ACHN (cell line): ENCODE measurements at places on chromosomes 12 and 14.

DNA sequence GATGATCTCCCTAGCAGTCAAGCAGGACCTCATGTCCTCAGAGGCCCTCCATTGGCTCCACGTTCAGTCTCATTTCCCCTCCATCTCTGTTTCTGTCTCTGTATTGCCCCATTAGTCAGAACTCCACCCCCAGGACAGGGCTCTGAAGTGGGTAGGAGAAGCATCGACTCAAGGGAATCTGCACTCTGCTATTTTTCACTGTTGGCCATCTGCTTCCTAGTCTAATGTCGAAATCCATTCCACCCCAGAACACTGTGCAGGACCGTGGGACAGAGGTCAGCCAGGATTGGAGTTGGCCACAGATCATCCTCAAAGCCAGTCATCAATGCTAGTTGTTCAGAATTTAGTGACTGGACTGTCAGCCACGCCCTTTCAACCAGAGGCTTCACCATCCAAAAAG is 10.1 kb downstream of the KRT77 start:
- no peak for DNase-seq

GRCh38 chr12:31321186-31321896 is 4.6 kb downstream of the SINHCAF start:
- DNase-seq, result no peak

- DNase-seq, result no peak
Observed at GRCh38 chr12:14970473-14970872, 2.4 kb upstream of the PDE6H start.

- DNase-seq, result peak; percentile 62
Observed at GRCh38 chr12:110744151-110744571, 1.5 kb upstream of the PPP1CC start.

GRCh38 chr12:77218278-77218677 is 152.9 kb upstream of the E2F7 start:
- no peak for DNase-seq

DNA sequence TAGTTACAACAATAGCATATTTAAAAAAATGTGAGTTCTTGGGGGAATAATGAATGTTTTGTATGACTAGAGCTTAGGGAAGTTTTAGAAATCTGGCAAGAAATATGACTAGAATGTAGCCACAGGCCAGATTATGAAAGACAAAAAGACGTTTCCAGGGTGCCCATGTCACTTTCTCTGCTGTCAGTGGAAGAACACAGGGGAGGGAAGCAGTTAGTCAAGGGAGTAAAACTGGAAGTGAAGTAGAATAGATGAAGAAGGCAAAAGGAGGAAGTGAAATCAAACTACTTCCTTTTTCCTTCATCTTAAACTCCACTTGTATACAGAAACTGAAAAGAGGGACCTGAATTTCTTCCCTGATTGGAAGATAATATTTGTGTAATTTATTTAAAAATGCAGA is 81.2 kb upstream of the ATP2B1 start:
- no peak for DNase-seq

DNA sequence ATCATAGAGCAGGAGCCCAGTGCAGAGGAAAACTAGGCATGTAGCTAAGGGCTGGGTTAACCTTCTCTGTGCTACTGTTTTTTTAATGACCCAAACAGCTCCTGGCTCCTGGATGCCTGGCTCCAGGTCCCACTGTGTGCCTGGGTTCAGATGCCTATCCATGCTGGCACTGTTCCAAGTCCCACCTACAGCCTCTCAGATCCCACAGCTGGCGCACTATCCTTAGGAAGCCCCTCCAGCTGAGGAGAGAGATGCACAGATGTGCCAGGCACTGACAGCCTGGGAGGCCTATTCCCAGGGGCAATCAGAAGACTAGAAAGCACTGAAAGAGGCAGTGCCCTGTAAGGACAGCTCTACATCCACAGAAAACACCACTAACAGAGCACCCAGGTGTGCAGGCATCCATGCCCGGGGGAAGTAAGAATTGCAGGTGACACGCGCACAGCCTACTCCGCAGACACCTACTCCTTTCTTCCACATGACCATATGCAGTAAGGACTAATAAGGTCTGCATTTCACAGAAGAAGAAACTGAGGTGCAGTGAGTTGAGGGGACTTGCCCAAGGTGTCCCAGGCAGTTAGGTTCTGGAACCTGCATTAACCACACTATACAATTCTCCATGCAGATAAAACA is 51.2 kb downstream of the PITPNM2 start:
- DNase-seq, result no peak

- no peak for DNase-seq
Observed at GRCh38 chr12:92155733-92156132, 10.1 kb upstream of the BTG1 start.

- peak; percentile 89 for DNase-seq
Observed at GRCh38 chr12:111363578-111363977, 5.3 kb downstream of the PHETA1 start.

GRCh38 chr14:71373773-71374172 is 466.5 kb downstream of the PCNX1 start:
- no peak for DNase-seq

GRCh38 chr14:50312734-50313054 is 570 bp downstream of the DMAC2L start:
- no peak for DNase-seq

DNA sequence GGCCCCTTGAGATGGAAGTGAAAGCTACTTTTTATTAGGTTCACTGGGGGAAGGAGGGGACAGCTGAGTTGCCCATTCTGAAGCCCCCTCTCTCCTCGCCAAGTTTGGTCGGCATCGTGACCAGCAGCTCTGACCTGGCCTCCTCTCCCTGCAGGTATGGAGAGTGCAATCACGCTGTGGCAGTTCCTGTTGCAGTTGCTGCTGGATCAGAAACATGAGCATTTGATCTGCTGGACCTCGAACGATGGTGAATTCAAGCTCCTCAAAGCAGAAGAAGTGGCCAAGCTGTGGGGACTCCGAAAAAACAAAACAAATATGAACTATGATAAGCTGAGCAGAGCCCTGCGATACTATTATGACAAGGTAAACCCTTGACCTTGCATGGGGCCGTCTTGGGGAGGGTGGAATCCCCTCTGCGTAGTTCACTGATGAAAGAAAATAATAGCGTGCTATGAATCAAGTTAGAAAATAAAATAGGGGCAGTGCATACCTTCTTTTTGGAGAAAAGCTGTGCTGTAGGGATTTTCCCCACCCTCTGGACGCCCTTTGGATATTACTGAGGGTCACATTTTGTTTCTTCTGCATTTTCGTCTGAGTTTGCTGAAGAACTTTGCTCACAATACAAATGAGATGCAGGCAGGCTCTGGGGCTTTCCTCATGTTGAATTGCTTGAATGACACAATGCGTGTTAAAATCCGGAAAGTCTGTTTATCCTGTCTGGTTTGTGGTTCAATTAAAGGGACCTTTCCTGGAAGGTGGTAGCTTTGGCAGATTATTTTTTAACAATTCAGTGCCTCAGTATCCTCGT is 29.4 kb downstream of the ELK3 start:
- no peak for DNase-seq

DNA sequence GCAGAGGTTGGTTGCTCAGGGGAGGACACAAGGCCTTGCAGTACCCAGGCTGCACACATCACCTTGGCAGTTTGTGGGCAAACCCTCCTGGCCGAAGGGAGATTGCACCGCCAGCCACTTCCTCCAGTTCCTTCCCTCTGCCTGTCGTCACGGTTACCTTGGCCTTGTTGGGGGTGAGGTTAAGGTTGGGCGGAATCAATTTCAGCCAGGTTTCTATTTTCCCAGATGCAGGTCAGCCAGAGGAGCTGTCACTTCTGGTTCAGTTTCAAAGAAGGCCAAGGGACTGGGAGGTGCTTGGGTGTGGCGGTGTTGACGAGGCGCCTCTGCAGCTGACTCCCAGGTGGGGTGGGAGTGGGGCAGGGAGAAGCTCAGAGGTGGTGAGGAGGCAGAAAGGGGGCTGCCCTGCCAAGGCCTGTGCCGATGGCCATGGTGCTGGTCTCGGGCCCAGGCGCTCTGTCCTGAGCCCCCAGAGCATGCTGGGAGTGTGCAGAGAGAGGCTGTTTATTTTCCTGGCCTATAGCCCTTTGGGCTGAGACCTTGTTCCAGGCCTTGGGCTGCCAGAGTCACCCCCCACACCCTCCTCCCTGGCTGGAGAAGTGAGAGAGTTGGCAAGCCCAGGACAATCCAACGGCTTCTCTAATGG is 31.4 kb downstream of the JDP2 start:
- DNase-seq, result no peak

GRCh38 chr12:124501112-124501561 is 66.3 kb downstream of the NCOR2 start:
- no peak for DNase-seq

DNA sequence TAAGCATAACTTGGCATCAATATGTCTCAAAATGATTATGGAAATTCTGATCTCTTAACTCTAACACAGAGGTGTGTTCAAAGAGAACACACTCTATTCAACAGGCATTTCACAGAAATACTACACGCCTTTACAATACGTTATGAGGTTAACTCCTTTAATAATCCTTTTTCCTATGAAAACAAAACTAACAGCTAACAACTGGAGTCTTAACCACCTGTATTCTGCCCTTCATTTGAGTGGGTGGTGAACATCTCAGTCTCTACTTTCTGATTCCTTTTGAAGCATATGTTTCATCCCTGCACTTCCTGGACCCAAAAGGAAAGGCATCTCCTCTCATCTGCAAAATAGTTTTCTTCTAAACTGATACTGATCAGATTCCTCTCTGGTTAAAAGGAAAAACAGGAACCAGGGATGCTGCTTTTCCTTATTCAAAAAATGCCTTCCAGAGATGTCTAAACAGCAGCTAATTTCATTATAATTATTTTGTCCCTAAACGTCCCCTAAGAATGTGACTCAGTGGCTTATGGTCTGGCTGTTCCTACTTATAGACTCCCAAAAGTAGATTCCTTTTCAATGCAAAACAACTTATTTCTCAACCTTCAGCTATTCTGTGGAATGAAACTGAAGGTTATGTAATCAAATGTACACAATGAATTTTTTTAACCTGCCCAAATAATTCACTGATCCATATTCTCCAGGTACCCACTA is 24.1 kb downstream of the ITPR2 start:
- no peak for DNase-seq

DNA sequence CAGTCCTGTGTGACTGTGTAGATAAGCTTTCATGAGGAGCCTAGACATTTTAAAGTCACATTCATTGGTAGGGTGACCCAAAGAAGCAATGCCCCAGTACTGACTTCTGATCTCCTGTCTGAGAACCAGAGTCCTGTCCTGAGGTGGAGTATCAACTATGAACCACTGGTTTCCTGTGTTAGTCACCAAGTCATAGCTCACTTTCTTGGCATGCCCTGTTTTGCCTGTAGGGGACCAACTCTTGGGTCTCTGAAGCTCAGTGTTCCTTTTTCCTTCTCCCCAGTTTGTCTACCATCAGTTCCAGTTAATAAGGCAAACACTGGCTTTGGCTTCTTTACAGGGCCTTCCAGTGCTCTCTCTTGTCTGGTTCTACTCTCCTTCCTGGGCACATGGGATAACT is 97.4 kb downstream of the C12orf75 start:
- DNase-seq, result no peak

- no peak for DNase-seq
Observed at GRCh38 chr14:45373877-45374276, 120.9 kb upstream of the MIS18BP1 start.

- DNase-seq, result no peak
Observed at GRCh38 chr14:59961518-59962062, 41.6 kb downstream of the LRRC9 start.

- DNase-seq, result no peak
Observed at GRCh38 chr14:103317251-103317650, 16.8 kb upstream of the EIF5 start.

GRCh38 chr12:47367912-47368537 is 288.3 kb upstream of the AMIGO2 start:
- no peak for DNase-seq

DNA sequence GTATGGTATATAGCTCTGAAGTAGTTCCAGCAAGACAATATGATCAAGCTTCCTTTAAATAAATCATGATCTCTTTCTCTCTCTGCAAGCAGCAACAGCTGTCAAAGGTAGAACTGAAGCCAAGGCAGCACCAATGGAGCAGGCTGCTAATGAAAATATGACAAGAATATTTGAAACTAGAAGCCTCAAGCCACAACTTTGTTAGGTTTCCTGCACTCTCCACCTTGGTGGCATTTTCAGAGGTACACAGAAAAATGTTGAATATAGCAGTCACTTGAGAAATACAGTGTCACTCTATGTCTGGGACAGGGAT is 43.8 kb upstream of the PSMA6 start:
- no peak for DNase-seq

DNA sequence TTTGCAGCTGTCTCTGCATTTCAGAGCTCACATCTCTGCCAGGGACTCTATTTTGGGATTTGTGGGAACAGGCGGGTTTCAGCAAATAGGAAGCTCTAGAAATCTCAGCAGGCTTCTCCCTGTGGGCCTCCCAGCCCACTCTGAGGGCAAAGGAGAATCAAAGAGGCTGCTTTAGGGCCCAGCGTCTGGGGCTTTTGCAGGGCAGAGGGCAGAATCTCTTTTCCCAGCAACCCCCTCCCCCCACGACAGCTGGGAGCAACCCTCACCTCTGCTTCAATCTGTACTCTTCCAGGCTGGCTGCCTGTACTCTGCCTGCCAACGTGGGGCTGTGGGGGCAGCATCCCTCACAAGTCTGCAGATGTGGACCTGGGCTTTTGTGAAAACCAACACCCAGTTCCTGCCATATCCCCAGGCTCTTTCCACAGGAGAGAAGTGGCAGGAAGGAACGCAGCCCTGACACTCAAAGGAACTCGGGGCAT is 529.6 kb upstream of the TBX3 start:
- no peak for DNase-seq

- DNase-seq, result no peak
Observed at GRCh38 chr14:105080161-105080560, 14.9 kb upstream of the GPR132 start.

- no peak for DNase-seq
Observed at GRCh38 chr14:21385188-21385904, 1.5 kb upstream of the SUPT16H start.

- DNase-seq, result no peak
Observed at GRCh38 chr12:95413576-95413975, 60.4 kb upstream of the METAP2 start.

DNA sequence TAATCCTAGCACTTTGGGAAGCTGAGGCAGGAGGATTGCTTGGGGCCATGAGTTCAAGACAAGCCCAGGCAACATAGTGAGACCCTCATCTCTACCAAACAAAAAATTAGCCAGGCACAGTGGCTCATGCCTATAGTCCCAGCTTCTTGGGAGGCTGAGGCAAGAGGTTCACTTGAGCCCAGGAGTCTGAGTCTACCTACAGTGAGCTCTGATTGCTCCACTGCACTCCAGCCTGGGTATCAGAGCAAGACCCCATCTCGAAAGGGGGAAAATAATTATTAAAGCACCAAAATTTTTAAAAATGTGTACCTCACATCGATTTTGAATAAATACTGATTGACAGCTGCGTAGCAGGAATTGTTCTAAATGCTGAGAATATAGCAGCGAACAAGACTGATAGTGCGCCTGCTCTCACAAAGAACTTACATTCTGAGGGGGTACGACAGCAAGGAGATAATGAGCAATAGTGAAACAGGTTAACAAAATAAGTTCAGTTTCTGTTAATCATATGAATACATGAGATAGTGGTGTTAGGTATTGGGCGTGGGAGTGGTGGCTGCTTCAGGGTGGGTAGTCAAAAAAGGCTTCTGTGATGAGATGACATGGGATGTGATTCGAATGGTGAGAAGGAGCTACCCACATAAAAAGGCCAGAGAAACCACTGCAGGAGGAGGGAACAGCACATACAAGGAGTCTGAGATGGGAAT is 19.6 kb downstream of the HCFC2 start:
- DNase-seq, result no peak

- DNase-seq, result no peak
Observed at GRCh38 chr14:72879431-72879830, 14.5 kb downstream of the DPF3 start.
